Brain pericyte (primary cell): ENCODE measurements at places on chromosomes 5 and 9.

- DNase-seq, result no peak
Observed at GRCh38 chr9:14238518-14238917, 75.4 kb downstream of the NFIB start.

DNA sequence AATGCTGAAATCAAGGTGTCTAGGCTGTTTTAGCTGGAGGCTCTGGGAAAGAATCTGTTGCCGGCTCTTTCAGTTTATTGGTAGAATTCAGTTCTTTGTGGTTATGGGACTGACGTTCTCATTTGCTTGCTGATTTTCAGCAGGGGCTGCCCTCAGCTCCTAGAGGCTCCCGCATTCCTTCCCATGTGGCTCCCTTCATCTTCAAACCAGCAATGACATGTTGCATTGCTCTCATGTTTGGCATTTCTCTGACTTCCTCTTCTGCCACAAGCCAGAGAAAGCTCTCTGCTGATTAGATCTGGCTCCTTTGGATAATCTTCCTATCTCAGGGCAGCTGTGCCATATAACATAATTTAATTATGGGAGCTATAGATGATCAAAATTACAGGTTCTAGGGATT, 360.3 kb downstream of the LRRC70 start:
- no peak for DNase-seq

DNA sequence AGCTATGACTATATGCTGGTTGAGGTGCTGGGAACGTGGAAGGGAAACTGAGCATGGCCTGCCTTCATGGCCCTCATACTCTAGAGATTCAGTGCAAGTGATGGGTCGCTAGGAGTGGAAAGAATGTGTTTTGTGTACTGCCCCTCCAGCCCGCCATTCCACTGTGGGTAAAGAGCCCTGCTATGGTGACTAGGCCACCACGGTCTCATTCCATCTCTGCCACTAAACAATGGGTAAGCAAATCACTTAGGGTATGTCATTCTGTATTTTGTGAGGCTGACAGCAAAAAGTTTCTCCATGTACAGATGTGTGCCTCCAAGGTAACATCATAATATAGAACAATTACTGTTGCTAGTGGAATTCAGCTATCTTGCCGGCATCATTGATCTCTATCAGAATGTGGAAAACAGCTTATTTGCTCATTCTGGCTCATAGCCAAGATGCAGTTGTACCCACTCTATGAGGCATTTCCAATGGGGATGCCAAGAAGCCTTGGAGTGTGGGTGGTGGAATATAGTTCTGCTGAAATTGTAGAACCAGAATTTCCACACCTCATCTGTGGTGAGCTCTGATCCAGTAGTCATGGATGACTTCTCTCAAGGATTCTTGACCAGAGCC, 12.5 kb downstream of the SMARCA2 start:
- DNase-seq, result no peak

DNA sequence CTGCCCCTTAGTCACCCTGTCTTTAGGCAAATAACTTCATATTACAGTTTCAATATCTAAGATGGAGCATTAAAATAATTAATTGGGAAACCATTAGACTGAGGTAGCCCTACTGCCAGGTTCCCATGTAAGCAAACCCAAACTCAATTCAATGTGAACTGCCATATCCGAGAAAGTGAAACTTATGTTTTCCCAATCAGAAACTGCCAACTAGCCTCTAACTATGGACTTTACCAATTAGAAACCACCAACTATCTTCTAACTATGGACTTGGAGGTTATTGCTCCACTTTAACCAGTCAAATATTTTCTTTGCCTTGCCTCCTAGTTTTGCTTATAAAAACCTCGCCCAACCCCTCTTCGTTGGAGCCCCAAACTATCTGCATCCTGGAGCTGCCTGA, 218.5 kb downstream of the ENC1 start:
- DNase-seq, result no peak

- no peak for DNase-seq
Observed at GRCh38 chr9:111663301-111663823, 2.0 kb downstream of the GNG10 start.

GRCh38 chr9:16532272-16532671, 338.2 kb downstream of the BNC2 start:
- DNase-seq, result no peak
